ENCODE measurements at places on chromosomes 7 and 10. TPM values are rescaled to one million over a fixed set of nuclear protein-coding genes. Genes with fewer than 3 reads are reported as not detected.

DNA sequence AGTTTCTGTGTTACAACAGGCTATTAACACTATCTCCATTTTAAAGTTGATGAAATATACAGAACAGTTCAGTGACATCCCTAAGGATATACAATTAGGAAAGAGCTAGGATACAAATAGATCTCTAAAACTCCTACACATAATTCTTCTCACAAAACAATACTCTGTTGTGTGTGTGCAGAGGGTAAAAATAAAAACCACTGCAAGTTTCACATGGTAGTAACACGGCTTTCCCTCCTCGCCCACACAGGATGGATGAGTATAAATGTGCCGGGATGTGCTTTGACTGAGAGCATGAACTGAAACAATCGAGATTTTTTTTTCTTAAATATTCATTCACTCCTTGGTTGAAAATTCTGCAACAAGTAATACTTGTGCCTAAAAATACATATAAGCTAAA lies 131.5 kb upstream of the C1QL3 start:
- no peaks in the 10 kb centered on the region for H3K36me3 ChIP-seq
- DNase-seq: no peak
- H3K4me3 ChIP-seq: no peak overlapping the region
- H3K27ac ChIP-seq: no peak overlapping the region

GRCh38 chr10:122475591-122476332 lies 14.4 kb downstream of the HTRA1 start:
- no peaks in the 10 kb centered on the region for H3K36me3 ChIP-seq
- no peaks in the 10 kb centered on the region for H3K27me3 ChIP-seq
- H3K4me3 ChIP-seq: no peak overlapping the region
- H3K4me1 ChIP-seq: no peaks in the 10 kb centered on the region

DNA sequence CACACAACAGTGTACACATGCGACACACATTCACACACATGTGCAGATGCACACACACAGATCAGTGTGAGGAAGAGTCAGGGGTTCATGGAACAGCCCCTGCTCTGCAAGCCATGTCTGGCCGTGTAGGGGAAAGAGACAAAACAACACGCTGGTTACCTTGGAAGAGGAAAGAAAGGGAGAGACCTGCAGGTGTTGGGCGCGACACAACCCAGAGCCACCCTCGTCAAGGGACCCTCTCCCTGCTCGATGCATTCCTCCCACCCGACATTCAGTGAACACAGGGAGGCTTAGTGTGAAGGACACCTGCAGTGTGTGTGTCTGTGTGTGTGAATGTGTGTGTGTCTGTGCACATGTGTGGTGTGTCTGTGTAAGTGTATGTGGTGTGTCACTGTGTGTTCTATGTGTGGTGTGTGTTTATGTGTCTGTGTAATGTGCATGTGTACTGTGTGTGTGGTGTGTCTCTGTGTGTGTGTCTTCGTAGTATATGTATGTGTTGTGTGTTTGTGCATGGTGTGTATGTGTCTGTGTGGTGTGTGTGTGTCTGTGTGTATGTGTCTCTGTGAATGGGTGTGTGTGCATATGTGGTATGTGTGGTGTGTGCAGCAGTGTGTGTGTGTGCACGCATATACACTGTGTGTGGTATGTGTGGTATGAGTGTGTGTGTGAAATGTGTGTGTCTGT lies 69.5 kb upstream of the PITRM1 start:
- no peaks in the 10 kb centered on the region for H3K36me3 ChIP-seq
- H3K4me3 ChIP-seq: no peak overlapping the region
- DNase-seq: no peak
- no peaks in the 10 kb centered on the region for H3K27me3 ChIP-seq

GRCh38 chr7:45084901-45085618 lies 3.7 kb downstream of the NACAD start:
- H3K4me3 ChIP-seq: no peak overlapping the region
- H3K4me1 ChIP-seq: peaks cover 6% of the 10 kb centered on the region
- no peaks in the 10 kb centered on the region for H3K27me3 ChIP-seq
- no peak overlapping the region for H3K27ac ChIP-seq
- no peak for DNase-seq
- no peaks in the 10 kb centered on the region for H3K36me3 ChIP-seq

DNA sequence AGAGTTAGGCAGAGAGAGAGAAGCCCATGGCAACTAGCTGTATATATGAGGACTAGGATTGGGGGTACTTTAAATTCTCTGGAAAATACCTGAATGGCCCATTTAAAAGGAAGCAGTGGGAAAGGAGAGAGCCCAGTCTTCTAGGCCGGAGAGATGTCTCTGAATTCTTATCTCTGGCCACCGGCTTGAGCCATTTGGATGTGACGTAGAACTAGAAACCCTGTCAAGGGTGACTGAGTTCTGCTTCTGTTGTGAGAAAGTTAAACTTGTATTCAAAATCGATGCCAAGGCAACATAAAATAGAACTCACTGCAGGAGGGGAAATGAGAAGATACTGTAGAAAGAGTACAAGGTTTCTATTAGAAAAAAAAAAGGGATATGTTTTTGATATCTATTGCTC lies 6.3 kb upstream of the GSTK1 start:
- H3K4me1 ChIP-seq: peaks cover 16% of the 10 kb centered on the region
- H3K27ac ChIP-seq: no peak overlapping the region
- DNase-seq: no peak

The SPDYE3 gene
- not detected for total RNA-seq

The PDZD8 gene
- 61.7 TPM for total RNA-seq

The TACC2 gene
- total RNA-seq: 38.6 TPM

The C10orf105 gene
- total RNA-seq: not detected

All from HCT116 (cell line).